ENCODE measurements at places on chromosomes 7 and 10.

- DNase-seq: no peak
Measured at GRCh38 chr10:69239816-69240434, 19.8 kb downstream of the HKDC1 start.

DNA sequence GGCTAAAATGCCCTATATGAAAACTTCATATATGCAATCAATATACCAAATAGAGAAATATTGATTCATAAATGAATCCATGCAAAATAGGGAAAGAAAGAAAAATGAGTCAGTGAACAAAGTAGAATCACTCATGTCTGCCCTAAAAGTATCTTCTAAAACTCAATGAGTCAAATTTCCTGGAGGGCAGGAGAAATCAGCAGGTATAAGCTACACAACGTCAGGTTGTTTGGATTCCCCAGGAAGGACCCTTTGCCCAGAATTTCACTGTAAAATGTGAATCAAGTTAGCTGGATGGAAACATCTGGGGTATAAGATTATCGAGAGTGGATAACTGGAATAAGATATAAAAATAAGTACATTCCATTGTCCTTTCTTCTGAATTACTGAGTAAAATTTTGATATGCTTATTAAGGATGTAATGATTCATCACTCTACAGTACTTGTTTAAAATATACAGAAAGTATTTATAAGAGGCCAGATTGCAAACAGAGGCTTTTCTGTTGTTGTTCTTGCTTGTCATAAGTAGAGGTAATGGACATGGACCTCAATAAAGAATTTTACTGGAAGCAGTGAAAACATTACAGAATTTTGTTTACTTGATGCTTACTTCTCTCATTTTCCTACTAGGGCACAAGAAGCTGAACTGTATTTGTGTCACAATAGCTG is 99.0 kb downstream of the AGMO start:
- DNase-seq: no peak

GRCh38 chr7:41257660-41258059 is 445.2 kb downstream of the INHBA start:
- DNase-seq: no peak

DNA sequence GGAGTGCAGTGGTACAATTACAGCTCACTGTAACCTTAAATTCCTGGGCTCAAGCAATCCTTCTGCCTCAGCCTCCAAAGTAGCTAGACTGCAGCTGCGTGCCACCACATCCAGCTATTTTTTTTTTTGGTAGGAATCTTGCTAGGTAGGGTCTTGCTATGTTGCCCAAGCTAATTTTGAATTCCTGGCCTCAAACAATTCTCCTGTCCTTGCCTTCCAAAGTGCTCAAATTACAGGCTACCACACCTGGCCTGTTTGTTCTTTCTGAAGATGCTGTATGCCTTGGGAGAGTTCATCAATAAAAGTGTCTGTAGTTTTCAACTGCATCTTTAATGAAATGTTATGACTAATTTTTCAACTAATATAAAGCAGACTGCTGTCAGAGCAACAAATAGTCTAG is 452 bp downstream of the SAMD9 start:
- no peak for DNase-seq

DNA sequence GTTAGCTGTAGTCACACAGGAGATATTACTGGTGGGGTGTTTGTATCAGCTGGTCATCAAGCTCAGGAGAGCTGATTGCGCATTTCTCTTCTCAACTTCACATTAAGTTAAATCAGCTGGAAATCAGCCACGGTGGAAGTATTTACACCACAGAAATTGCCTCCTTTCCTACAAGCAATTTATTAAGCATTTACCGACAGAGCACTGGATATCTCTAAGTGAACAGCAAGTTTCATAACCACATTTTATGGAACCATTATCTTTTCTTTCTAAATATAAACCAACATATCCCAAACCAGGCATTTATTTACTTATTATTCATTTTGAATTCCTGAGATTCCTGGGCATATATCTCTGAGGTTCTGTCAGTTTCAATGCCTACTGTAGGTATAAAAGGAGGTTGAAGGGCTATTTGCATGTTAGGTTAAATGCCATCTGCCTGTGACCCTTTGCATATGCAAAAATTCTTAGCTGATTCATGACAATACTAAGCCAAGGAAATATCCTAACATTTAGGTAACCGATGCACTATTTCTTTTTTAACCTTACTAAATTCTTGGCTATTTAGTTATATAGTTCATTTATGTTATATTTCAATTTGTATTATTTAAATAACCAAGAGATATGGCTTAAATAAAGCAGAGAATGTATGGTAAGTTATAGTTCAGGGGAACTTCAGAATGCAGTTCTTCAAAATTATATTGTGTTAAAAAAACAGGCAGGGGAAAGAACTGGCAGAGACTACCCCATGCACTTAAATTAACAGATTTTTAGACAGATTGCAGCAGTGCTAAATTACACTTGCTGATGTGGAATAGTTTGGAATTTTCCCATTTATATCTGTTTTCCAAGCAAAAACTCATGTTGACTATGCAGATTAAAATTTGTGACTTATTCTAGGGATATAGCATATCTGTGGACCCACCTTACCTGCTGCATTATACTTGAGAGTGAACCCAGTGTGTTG is 56.8 kb downstream of the DYNC1I1 start:
- no peak for DNase-seq

- DNase-seq: no peak
Measured at GRCh38 chr10:49444349-49444748, 48.5 kb upstream of the DRGX start.

GRCh38 chr7:107632492-107632865 is 28.1 kb upstream of the SLC26A4 start:
- DNase-seq: no peak

DNA sequence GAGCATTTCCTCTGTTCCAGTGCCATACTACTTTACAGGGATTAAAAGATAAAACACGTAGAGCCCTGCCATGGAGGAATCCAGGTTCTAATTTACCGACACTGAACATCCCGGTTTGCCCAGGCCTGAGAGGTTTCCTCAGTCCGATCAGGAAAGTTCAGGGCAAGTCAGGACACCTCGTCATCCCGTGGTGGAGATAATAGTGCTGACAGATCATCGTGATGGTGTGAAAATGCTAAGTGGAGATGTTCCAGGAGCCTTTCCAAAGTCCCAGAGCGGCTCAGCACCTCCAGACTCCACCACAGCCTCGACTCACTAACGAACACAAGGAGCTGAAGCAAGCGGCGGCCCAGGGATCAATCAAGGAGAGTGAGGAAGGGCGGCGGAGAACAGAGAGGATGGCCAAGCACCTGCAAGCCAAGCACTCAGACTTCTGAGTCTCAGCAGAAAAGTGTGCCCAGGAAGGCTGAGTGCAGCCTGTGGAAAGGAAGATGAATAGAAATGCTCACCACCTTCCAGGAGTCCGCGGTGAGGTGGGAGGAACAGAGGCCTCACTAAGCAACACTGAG is 103.7 kb upstream of the VWC2 start:
- DNase-seq: no peak

DNA sequence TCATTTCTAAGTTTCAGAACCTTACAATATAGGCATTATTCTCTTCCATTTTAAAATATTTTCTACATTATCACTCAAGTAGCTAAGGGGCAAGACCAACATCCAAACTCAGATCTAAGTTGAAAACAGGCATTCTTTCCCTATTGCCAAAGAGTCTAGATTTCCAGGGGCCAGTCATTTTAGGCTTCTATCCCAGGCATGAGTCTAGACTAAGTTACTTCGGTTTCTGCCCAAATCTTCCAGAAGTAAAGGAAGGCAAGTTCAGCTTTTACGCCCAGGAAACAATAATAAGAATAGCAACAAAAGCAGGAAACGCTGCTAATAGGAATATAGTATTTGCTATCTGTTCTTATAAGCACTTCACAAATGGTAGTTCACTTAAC is 189.9 kb downstream of the DGKI start:
- DNase-seq: no peak
